Stimulated activated CD4-positive, alpha-beta T cell treated with anti-CD3 and anti-CD28 coated beads, TNF-alpha, amount 100 ng/mL, for 4 hours (primary cell): ENCODE measurements at places on chromosomes 16 and 17.

DNA sequence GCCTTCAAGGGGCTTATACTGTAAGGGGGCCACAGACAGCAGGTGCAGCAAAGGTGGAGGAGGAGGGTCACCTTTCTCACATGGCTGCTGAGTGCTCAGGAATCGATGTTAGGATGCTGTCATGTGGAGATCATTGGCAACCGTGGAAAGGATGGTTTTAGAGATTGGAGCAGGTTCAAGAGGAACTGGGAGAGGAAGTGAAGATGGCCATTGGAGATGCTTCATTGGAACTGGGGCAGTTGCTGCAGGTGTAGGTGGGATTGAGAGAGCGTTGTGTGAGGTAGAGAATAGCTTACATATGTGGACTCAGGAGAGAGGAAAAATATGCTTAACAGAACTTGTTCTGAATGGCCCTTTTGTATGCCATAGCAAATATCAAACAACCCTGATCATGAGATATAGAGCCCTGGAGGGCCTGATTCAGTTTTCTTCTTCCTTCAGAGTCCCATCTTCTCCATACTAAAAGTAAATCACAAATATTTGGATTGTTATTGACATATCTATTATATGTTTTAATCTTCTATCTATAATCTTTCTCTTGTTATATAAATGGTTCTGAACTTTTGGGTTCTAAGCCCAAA is 40.8 kb downstream of the LDHD start:
- DNase-seq, result no peak

DNA sequence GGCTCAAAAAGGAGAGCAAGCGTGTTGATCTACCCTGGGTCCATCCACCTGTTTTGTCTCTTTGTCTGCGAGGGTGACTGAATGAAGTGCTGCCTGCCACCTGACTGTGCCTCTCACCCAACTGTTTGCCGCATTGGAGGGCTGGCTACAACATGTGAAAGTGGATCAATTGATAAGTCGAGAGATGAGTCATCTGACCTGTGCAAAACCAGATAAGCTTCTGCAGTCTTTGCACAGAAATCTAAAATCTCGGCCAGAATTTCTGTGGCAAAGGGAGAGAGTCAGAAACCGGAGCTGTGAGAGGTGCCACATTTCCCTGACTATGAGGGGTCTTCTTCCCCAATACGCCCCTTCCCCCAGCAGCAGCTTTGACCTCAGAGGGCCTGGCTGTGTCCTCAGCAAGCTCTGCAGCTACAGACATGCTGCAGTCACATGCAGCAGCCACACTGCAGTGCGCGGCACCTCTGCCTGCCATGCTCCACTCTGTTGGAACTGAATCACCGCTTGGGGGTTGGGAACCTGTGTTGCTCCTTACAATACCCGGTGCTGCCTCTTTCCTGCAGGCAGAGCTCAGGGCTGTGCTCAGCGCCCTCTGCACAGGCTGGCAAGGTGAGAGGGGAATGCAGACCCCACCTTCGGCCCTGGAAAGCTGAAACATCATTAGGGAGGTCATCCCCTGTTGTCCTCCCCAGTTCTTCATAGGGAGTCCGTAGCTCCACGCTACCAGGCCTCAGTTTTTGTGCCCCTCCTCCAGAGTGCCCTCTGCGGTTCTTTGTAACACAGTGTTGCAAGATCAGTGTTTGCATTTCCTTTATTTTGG is 16.2 kb upstream of the HAS3 start:
- DNase-seq, result no peak

DNA sequence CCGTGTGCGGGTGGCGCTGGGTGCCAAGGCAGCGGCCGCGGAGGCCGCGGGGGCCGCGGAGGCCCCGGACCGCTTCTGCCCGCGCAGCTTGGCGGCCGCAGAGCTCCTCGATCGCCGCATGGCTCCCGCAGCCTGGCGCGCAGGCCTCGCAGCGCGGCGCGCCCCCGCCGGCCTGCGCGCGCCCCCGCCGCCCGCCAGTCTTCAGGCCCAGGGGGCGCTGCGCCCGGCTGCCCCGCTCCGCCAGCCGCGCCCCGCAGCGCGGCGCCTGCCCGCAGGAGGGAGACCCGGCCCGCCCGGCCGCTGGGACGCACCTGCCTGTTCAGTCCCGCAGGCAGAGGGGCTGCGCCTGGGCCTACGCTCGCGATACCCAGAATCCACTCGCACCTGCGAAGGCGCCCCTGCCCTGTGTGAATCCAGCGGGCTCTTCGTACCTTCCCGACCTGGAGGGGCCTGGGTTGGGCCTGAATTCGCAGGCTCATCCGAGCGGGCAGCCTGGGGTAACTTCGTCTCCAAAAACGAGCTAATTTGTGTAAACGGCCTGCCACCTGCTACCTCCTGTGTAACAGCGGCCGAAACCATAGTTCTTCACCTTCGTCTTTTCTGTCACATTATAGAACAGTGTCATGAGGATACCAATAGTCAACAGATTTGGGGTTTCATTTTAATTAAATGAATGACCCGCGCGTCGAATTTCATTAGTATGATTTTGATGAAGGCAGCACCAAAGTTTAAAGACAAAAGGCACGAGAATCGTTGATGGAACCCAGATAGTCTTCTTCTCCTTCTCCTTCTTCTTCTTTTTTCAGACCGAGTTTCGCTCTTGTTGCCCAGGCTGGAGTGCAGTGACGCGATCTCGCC is at the start of gene CENPV:
TSS of gene CENPV (minus strand) at position 153 of the 858 bp plus-strand sequence. CDS start at position 120, 33 bp downstream.
- peak; percentile 57 for DNase-seq

GRCh38 chr17:4163951-4164350 is 21.0 kb downstream of the CYB5D2 start:
- no peak for DNase-seq

DNA sequence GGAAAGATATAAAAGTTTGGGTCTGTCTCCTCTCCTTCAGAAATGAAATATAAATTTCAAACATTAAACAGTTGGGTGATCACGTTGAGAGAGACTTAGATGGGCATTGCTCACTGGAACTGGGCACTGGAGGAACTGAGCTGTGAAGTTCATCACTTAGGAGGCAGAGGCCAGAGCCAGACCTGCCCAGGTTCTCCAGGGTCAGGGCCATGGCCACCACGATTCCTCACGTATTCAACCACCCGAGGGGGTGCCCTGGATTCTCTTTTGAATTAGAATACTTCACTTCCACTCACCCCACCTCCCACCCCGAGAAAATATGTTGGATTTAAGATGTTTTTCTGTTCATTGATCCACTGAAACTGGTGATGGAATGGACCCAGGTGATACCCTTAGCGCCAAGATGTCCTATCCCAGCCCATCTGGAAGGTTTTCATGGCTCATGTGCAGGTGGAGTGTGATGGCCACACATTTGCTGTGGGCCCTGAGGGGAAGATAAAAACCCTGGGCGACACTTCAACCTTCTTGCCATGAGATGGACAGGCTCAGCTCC is 6.1 kb downstream of the PRR29 start:
- no peak for DNase-seq

DNA sequence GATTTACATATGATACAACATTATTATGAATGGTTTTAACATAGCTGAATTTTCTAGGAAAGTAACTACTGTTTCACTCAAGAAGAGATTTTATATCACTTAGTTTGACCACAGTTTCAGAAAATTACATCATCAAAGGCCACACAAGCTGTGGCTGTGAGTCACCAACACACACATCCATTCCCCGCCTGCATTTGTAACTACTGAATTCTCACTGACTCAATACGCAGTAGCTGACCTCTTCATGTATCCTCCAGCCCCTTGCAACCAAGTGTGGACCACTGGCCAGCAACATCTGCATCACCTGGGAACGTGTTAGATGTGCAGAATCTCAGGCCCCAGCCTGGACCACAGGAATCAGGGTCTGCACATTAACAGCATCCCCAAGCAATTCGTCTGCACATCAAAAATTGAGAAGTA is 197.6 kb downstream of the XYLT1 start:
- no peak for DNase-seq

- no peak for DNase-seq
Measured at GRCh38 chr16:8493972-8494371, 96.3 kb downstream of the TMEM114 start.

DNA sequence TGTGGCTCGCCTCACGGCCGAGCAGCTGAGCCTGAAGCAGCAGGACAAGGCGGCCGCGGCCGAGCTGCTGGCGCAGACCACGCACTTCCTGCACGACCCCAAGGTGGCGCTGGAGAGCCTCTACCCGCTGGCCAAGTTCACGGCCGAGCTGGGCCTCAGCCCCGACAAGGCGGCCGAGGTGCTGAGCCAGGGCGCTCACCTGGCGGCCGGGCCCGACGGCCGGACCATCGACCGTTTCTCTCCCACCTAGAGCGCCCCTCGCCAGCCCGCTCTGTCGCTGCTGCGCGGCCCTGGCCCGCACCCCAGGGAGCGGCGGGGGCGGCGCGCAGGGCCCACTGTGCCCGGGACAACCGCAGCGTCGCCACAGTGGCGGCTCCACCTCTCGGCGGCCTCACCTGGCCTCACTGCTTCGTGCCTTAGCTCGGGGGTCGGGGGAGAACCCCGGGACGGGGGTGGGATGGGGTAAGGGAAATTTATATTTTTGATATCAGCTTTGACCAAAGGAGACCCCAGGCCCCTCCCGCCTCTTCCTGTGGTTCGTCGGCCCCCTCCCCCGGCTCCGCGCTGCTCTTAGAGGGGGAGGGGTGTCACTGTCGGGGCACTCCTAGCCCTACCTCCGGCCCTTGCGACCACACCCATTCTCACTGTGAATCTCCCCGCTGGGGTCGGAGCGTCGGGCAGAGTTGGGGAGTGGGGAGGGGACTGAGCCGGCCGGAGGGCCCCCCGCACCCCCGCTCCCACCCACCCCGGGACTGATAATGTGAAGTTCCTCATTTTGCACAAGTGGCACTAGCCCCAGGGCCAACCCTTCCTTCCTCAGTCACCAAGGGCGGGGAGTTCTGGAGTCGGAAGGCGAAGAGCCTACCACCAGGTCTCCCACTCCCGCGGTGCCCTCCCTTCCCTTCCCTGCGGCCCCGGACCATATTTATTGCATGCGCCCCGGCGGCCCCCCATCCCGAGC is 4.0 kb downstream of the HIC1 start:
- DNase-seq, result no peak

- no peak for DNase-seq
Measured at GRCh38 chr16:27776556-27777225, 226.7 kb downstream of the KATNIP start.

GRCh38 chr17:17605729-17606088 is 14.2 kb upstream of the PEMT start:
- no peak for DNase-seq

DNA sequence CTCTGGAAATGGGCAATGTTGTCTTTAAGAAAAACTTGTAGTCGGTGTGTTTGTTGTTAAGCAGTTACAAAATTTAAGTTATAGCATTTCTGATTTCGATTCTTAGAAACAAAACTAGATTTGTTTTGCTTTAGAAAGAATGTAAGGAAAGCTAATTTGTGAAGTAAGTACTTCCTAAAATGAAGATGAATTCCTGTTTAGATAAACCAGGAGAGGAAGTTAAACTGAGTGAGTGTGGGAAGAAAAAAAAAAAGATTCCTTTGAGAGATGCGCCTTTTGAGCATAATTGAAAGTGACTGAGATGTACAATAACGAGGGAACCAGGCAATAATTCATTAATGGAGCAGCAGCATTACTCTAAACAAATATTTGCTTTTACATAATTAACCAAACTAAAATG is 52.4 kb upstream of the ALOX12 start:
- DNase-seq, result no peak

DNA sequence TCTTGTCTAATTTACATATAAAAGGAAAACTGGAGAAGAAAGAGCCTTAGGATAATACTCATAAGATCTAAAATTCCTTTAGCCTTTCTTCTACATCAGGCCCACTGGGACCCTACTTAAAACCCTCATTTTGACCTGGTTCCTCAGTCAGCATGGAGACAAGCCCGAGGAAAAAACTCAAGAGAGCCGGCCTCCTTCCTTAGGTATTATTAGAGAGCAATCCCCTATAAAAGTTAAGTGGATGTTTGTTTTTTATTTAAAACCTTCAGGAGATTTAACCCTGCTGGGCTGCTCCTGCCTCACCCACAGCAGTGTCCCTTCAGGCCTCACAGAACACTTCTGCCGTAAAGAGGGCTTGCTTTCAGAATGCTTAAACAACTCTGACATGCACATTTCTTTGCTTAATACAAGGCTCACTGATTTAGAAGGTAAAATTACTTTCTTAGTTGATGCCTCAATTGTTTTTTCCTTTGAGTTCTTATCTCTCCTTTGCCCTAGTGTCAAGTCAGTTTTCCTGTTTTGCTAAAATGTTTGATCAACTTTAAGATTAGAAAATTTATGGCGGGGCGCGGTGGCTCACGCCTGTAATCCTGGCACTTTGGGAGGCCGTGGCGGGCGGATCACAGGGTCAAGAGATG is 145.6 kb upstream of the TBX2 start:
- no peak for DNase-seq

- no peak for DNase-seq
Measured at GRCh38 chr17:67417507-67417906, 40.4 kb downstream of the PITPNC1 start.

GRCh38 chr17:42436391-42436790 is 13.3 kb upstream of the CAVIN1 start:
- no peak for DNase-seq

GRCh38 chr17:27848931-27849330 is 44.2 kb downstream of the LYRM9 start:
- DNase-seq, result no peak

DNA sequence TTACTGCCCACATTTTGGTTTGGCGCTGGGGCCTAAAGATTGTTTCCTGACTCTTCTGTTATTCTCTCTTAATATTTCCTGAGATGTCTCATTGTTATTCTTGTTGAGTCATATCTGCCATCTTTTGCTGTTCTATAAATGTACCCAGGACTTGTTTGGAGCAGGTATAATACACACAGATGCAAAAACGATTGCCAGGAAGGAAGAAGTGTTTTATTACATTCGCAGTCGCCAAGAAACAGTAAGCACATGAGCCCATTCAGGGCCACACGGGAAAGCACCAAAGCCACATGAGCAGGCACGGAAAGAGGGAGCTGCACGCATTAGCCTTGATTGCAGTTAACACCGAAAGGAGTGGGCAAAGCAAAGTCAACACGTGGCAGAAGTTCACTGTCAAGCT is 70.2 kb downstream of the ARHGAP44 start:
- DNase-seq, result no peak

- DNase-seq, result no peak
Measured at GRCh38 chr16:30929167-30929566, 5.8 kb downstream of the FBXL19 start.

DNA sequence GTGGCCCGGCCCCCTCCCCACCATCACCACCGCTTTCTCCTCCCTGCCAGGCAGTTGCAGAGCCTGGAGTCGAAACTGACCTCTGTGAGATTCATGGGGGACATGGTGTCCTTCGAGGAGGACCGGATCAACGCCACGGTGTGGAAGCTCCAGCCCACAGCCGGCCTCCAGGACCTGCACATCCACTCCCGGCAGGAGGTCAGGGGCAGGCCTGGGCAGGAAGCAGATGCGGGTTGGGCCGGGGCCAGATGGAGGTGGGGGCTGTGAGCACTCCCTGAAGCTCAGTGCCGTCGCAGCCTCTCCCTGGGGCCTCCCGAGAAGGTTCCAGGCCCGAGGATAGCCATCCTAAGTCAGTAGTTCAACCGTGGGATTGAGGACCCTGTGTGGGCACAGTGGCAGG is 14.2 kb upstream of the ADGRG3 start:
- DNase-seq, result no peak

DNA sequence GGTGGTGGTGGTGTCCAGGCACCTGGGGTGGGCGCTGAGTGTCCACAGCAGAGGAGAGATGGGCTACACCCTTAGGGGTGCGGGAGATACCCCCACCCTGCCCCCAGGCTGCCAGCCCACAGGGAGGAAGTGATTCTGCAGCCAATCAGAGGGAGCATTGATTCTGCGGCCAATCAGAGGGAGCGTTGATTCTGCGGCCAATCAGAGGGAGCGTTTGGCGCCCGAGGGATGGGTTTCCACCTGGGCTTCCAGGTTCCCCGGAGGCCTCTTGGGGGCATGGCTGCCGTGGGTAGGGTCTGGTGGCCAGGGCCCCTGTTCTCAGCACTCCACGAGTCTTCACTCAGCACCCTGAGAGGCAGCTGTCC is 28.2 kb upstream of the ACSF3 start:
- DNase-seq, result no peak
